Small intestine (tissue), 16 donors: ENCODE measurements at places on chromosomes 11 and 22.

DNA sequence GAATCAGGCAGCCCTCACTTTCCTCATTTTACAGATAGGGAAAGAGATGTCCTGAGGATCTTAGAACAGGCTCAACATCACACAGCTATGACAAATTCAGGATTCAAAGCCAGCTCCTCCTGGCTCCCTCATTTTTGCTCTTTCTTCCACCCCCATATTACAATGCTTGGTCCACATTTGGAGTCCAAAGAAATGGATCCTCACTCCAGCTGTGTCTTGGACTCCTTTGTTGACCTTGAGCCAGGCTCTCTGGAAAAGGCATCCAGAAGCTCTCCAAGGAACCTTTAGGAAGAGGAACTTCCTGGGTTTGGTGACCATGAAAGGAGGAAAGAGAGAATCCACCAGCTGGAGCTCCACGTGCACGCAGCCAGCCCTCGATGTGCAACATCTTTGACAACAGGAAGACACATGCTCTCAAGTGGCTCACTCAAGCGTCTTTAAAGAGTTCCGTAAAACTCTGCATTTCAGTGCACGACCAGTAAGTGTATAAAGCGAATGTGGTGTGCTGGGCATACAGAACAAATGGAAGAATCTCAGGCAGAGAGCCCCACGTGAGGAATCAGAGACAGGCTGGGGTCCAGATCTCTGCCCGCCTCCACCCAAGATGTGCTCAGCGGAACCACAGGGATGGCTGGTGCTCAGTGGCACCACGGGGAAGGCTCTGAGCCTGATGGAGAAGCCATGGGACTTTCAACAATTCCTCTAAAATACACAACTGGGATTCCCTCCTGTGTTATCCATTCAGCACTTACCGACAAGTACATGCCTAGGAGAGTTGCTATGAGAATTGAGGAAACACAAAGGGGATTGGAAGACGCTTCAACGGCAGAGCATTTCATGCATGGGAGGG lies 48.4 kb downstream of the ISX start:
- no peak for DNase-seq

DNA sequence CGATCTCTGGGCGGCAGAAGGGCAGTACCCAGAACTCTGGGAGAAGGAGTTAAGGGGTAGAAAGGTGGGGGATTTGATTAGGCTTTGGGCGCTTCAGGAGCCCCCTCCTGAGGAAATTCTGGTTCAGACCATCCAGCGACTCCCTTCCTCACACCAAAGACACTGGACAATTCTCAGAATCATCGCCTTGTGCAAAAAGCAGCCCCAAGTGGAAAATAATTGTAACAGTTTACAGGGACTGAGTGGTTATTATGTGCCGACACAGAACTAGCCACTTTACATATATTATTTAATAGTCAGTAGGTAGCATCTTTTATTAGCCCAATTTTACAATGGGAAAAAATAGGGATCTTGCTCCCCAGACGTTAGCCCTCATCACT lies 662 bp upstream of the TRIM3 start:
- no peak for DNase-seq

DNA sequence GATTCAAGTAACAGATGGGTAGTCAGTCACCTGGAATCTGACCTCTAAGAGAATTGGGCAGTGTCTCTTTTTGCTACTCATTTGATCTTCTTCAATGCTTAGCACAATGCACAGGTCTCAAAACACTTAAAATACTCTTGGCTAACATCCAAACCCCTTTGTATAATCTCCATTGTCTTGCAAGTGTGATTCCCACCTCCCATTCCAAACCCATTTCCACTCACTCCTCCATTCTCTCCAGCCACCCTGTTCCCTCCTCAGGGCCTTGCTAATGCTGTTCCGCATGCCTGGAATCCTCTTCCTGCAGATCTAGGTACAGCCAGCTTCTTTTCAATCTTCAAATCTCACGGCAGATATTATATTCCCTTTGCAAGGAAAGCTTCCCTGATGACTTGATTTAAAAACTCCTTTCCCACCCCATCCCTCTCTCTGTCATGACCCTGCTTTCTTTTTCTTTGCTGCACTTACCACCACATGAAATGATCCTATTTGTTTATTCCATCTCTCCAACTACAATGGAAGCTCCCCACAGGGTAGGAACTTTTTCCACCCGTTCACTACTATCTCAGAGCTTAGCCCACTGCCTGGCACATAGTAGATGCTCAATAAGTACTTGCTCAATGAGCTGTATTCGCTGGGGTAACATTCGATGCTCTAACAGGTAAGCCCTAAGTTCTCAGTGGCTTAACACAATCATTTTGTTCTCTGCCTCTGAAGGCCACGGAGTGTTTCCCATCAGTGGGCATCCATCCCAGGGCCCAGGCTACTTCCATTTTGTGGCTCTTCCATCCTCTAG lies 121.7 kb downstream of the MN1 start:
- DNase-seq, result no peak

DNA sequence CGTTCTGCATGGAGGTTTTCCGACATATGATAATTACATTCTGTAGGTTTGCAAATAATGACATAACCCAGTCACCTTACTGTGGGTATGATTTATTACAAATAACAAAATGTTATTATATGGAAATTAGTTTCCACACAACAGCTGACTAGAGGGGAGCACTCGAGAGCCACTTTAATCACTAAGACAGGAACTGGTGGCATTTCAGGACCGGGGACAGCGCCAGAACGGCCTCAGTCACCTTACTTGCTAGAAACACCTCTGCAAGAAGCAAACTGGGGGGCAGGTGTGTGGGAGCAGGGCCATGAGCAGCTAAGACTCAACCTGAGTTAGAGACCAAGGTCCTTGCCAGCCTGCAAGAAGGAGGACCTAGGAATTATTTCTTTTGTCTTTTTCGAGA lies 199.9 kb downstream of the DSCAML1 start:
- DNase-seq, result peak; percentile 7

- DNase-seq, result no peak
These were observed 59.0 kb downstream of the ARL14EP start for GRCh38 chr11:30381879-30382278.

GRCh38 chr11:74014880-74015279 lies 6.0 kb upstream of the UCP3 start:
- no peak for DNase-seq

- no peak for DNase-seq
These were observed 26.9 kb downstream of the MICAL3 start for GRCh38 chr22:17997456-17997855.

DNA sequence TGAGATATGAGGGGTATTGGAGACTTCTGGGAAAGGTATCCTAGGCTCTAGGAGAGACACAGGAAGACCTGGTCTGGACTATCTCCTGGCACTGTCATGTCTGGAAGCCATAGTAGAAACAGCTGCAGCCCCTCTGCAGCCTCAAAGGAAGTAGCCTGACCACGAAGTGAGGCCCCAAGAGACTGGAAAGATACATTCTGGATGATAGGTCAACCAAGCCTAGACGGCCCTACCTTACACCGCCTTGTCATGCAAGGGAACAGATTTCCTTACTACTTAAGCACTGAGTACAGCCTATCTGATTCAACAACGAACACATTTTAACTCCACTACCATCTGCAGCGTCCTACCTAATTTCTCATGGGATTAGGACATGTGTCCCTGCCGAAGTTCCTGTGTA lies 31.1 kb downstream of the UQCR10 start:
- DNase-seq, result no peak

GRCh38 chr11:8908099-8908498 lies 2.9 kb upstream of the AKIP1 start:
- DNase-seq, result no peak

- no peak for DNase-seq
These were observed 17.6 kb downstream of the C22orf31 start for GRCh38 chr22:29043906-29044575.

DNA sequence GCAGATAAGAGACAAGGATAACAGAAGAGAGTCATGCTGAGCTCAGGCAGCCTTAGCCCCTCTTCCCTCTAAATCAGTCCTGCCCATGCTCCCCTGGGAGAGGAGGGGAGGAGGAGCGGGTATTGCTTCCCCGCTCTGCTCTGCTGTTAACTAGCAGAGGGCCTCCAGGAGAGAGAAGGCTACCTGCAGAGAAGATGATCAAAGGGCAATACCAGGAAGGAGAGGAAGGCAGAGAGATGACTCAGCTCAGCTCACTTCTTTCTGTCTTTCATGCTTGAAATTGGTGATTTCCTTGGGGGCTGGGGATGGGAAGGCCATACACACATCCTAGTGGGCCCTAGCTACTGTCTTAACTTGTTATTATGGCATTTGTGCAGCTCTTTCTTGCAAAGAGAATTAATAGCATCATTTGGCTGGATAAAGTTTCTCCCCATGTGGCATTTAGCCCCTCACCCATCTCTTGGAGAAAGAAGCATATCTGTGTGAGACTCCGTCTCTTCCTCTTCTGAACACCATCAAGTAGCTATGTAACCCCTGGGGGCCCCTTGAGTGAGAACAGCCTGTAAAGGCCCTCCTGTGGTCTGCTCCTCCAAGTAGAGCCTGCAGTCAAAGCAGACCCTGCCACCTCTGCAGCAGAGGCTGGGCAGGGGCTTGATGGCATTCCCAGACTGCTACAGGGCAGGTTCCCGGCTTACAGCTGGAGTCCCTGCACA lies 33.4 kb upstream of the AMOTL1 start:
- DNase-seq, result no peak

GRCh38 chr11:74446532-74446938 lies 20.8 kb downstream of the KCNE3 start:
- no peak for DNase-seq
